Uterine smooth muscle cell (primary cell): ENCODE measurements at places on chromosomes 3 and 15. TPM values are rescaled to one million over a fixed set of nuclear protein-coding genes. Genes with fewer than 3 reads are reported as not detected.

The SHQ1 gene
- 19.6 and 22.7 TPM in 2 replicates for total RNA-seq

The LRRN1 gene
- total RNA-seq, result not detected in 2 replicates

The SPESP1 gene
- 1.2 and 3.2 TPM in 2 replicates for total RNA-seq

The RPUSD2 gene
- 14.0 and 18.0 TPM in 2 replicates for total RNA-seq

The TPRG1 gene
- total RNA-seq, result 0.87 and 1.8 TPM in 2 replicates

The FEZF2 gene
- total RNA-seq, result not detected in 2 replicates

The ARGFX gene
- total RNA-seq, result not detected in 2 replicates

The NAALADL2 gene
- 11.9 and 13.7 TPM in 2 replicates for total RNA-seq
